ENCODE measurements at places on chromosomes 11 and 22.

- DNase-seq, result no peak
Measured at GRCh38 chr11:104819107-104819506, 79.2 kb downstream of the CASP12 start.

GRCh38 chr22:42813501-42813900 is 43.6 kb downstream of the ARFGAP3 start:
- DNase-seq, result no peak

GRCh38 chr11:80627364-80627763 is 1186.5 kb upstream of the TENM4 start:
- no peak for DNase-seq

DNA sequence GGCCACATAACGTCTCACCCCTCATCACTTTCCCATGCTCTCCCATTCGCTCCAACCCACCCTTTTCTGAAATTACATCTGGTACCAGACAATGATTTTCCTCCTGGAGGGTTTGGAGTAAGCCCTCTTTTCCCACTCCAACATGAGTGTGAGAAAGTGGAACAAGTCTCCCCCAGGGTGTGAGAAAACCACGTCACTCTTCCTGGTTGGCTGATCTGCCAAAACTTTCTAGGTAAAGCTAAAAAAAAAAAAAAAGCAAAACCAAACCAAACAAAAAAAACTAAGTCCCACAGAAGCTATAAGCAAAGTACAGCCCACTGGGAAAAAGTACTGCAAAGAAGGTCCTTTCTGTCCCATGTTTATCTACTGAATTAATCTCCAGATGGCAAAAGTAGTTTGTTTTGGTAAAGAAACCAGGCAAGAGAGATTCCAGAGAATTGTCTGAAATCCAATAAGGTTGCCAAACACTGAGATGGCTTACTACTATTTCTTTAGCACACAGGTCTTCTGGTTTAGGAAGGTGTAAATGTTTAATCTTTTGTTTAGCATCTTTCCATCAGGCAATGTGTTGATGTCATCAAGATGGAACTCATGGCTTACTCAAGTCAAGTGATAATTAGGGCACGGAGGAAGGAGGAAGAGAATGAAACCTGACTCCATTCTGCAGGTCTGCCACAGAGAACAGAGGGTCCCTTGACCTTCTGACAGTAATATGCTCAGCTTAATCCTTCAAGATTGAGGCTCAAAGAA is 395.6 kb downstream of the LARGE1 start:
- DNase-seq, result no peak

DNA sequence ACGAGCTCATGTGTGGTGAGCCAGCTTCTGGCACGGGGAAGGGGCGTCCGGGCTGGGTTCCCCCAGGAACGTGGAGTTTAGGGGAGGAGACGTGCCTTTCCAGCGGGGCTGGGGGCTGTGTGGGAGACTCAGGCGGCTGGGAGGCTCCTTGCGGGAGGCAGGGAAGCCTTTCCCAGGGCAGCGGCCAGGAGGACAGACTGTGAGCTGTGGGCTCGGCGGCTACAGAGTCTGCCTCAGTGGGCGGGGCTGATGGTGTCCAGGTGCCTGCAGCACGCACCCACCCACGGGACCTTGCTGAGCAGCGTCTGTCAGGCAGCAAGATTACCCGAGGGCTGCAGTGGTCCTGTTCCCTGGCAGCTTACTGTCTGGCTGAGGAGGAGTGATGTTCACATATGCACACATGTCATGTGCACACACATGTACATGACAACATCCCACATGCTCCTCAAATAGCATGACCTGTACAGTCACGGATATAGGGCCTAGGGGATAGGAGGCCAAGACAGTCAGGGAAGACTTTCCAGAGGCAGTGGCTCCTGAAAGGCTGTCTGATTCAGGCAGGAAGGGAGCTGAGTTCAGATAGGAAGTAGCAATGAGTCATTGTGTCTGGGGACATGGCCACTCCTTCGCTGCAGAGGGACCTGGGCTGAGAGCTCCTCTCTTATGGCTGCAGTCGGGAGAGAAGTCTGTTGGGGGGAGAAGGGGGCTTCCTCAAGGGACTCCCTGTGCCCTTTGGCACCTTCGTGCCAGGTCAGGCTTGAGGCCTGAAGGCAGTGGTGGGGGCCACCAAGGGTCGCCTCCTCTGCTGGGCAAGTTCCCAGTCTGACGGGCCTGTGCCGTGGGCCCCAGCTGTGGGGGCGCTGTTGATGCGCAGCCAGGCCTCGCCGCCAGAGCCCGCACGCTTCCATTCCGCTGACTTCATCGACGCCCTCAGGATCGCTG is 23.3 kb upstream of the PPP6R3 start:
- no peak for DNase-seq

- DNase-seq, result no peak
Measured at GRCh38 chr22:38258895-38259294, 13.9 kb downstream of the TMEM184B start.

DNA sequence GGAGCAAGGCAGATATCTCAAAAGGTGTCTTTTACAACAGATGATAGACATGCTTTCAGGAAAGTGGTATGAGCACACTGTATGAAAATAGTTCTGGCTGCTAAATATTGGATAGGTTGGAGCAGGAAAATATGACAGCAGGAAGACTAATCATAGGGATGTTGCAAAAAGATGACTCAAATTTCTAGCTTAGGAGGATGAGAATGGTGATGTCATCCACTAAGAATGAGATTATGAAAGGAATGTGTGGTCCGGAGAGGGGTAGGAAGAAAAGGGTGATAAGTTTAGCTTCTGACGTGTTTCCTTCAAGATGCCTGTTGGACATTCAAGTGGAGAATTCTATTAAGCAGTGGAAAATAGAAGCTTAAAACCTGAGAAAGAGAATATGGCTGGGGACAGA is 46.4 kb downstream of the RCN1 start:
- no peak for DNase-seq

GRCh38 chr11:95443386-95443785 is 212.4 kb upstream of the SESN3 start:
- DNase-seq, result no peak

GRCh38 chr22:37378642-37379058 is 48.6 kb downstream of the ELFN2 start:
- DNase-seq, result no peak

- no peak for DNase-seq
Measured at GRCh38 chr22:29023172-29023796, 38.3 kb downstream of the C22orf31 start.

DNA sequence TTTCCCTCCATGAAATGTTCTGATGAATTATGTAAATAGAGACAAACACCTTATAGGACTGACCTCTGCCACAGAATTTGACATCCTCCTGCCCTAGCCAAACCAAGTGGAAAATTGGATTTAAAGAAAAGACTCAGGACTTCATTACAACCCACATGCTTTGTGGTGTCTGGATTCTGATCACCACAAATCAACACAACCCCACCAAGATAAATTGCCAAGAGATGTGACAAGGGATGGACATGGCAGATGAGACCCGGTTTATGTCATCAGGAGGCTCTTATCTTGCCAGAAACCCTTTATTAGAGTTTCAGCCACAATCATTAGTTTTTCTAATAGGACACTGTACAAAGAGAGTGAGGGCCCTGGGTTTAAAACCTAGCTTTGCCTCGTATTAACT is 57.9 kb upstream of the SLC6A5 start:
- no peak for DNase-seq

GRCh38 chr11:10793470-10794255 is 15.1 kb downstream of the EIF4G2 start:
- DNase-seq, result no peak

GRCh38 chr11:126899961-126900748 is 100.4 kb downstream of the KIRREL3 start:
- DNase-seq, result no peak

Measured in stimulated activated CD4-positive, alpha-beta T cell treated with anti-CD3 and anti-CD28 coated beads, Interleukin-1b, Interleukin-23, amount 100 ng/mL, for 1 hour (primary cell).